ENCODE measurements at places on chromosomes 12 and 14. TPM values are rescaled to one million over a fixed set of nuclear protein-coding genes. Genes with fewer than 3 reads are reported as not detected.

- peaks cover 3% of the 10 kb centered on the region for H3K36me3 ChIP-seq
- DNase-seq, result no peak
- no peak overlapping the region for H3K27ac ChIP-seq
- H3K27me3 ChIP-seq, result no peaks in the 10 kb centered on the region
- H3K4me1 ChIP-seq, result no peaks in the 10 kb centered on the region
These were observed 60.8 kb upstream of the REP15 start for GRCh38 chr12:27635349-27635972.

DNA sequence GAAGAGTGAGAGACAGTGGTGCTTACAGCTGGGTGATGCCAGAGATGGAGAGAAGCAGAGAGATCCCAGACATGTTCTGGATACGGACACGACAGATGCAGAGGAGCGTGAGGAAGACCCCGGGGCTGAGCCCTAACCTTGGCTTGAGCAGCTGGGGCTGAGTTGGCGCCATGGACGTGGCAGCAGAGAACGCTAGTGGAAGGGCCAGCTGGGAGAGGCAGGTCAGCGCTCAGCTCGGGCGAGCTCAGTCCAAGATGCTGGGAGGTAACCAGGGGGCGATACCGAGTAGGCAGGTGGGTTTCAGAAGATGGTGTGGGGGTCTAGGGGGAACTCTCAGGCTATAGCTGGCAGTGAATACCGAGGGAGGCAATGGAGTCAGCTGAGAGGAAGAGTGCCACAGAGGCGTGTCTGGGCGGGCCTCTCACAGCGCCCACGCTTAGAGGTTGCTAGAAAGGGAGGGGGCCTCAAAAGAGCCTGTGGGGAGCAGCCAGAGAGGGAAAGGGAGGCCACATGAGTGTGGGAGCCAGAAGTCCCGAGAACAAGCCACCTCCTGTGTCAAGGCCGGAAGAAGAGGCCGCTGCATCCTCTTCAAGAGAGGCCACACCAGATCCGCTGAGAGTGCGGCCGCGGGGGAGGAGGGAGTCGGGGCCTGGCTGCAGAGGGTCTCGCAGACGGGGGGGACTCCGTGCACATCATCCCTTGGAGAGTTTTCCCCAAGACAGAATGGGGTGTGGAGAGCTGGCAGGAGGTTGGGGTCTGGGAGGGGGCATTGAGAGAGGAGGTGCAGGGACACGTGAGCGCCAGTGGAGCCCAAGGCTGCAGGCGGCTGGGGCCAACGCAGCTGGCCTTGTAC lies 57.0 kb upstream of the DIO3 start:
- H3K27ac ChIP-seq, result no peak overlapping the region
- no peaks in the 10 kb centered on the region for H3K27me3 ChIP-seq
- no peak for DNase-seq
- no peaks in the 10 kb centered on the region for H3K36me3 ChIP-seq
- no peaks in the 10 kb centered on the region for H3K4me1 ChIP-seq

DNA sequence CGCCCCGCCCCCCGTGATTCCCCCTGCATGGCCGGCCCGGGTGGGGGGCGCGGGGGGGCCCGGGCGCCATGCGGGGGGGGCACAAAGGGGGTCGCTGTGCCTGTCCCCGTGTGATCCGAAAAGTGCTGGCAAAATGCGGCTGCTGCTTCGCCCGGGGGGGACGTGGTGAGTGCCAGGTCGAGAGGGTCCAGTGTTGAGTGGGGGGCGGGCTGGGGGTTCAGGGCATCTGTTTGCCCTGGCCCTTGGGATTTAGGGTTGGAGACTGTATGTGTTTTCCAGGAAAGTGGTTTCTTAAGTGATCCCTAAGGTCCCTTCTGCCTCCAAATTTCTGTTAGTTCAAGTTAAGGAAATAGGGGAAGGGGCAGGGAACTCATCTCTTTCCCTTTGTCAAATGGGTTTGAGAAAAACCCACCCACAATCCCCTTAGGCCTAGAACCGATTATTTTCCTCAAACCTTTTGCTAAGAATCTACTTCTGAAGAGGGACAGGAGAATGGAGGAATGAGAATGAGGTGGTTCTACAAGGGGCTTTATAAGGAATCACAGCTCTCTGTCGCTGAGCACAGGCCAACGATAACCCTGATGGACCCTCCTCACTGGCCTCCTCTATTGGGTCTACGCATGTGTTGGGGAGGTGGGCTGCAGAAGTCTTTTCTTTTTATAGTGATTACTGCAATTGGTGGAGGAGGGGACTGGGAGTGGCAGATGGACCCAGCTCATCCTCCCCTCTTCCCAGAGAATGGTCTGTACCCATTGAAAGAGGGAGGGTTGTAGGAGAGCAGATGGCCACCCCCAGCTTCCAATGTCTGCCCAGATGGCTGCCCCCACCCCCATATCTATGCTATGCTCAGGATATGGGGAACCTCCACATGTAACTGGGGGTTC lies 834 bp downstream of the ARHGEF25 start:
- peaks cover 9% of the 10 kb centered on the region for H3K4me1 ChIP-seq
- peak overlapping the region; percentile 57 for H3K4me3 ChIP-seq
- no peak overlapping the region for H3K27ac ChIP-seq
- DNase-seq, result no peak
- H3K27me3 ChIP-seq, result peaks cover 42% of the 10 kb centered on the region
- H3K36me3 ChIP-seq, result no peaks in the 10 kb centered on the region

DNA sequence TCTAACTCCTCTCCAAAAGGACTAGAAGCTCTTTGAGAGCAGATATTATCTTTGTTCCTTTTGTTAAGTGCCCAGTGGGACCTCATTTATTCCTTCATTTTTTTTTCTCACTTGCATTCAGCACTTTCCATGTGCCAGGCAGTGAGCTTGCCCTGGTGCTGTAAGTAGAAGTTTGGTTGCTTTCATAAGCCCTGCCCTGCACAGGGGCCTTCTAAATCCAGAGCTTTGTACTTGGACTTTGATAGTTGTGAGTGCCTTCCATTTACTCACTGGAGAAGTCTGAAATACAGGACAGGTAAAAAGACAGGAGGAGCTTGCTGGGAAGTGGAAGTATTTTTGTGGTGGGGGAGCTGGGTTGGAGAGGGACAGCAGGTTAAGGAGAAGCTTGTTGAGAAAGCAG lies 56.7 kb upstream of the PTCSC3 start:
- peaks cover 37% of the 10 kb centered on the region for H3K27me3 ChIP-seq
- H3K4me1 ChIP-seq, result no peaks in the 10 kb centered on the region

- H3K36me3 ChIP-seq, result peaks cover 13% of the 10 kb centered on the region
- no peak for DNase-seq
- no peak overlapping the region for H3K4me3 ChIP-seq
- H3K27ac ChIP-seq, result peak overlapping the region; percentile 8
- no peaks in the 10 kb centered on the region for H3K27me3 ChIP-seq
These were observed 24.9 kb downstream of the SFSWAP start for GRCh38 chr12:131735476-131736445.

DNA sequence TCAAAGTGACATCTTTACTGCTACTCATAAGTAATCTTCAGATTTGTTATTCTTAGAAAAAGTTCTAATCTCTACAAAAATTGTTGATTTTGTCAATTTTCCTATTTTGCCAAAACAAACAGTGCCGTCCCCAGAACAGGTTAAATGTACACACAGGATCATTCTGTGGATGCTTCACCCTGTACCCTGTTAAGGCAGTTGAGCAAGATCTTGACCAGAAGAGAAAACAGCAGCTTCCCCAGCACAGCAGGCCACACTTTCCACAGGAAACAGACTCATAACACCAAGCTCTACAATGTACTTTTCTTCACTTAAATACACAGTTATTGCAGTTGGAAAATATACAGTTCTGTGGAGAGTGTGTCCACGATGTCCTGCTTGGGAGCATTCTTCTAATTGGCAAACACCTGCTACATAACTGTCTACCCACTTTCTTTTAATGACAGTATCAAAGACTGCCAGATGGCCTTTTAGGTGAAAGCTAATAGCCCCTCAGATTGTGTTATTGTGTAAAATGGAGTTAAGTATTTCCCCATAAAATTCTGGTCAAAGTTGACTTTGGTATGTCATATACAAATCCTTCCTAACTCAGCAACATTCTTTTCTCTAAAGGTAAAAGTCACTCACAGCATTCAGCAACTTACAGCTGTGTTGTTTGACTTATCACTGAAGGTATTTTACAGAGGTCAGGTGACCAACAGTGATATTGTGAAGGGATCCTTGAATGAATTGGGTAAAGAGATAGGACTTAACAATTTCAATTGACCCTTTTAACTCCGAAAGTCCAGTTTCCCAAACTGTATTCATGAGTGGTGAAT lies 77.0 kb downstream of the SEC23A start:
- no peaks in the 10 kb centered on the region for H3K27me3 ChIP-seq
- peaks cover 1% of the 10 kb centered on the region for H3K4me1 ChIP-seq
- H3K27ac ChIP-seq, result no peak overlapping the region
- DNase-seq, result no peak
- peaks cover 18% of the 10 kb centered on the region for H3K36me3 ChIP-seq

- H3K36me3 ChIP-seq, result peaks cover 17% of the 10 kb centered on the region
- no peak for DNase-seq
- H3K4me1 ChIP-seq, result peaks cover 29% of the 10 kb centered on the region
- H3K27me3 ChIP-seq, result no peaks in the 10 kb centered on the region
- H3K4me3 ChIP-seq, result no peak overlapping the region
These were observed 61.2 kb upstream of the SRSF5 start for GRCh38 chr14:69705706-69706105.

GRCh38 chr12:28966046-28966780 lies 182.9 kb upstream of the FAR2 start:
- H3K27me3 ChIP-seq, result peaks cover 4% of the 10 kb centered on the region
- H3K4me3 ChIP-seq, result no peak overlapping the region
- H3K4me1 ChIP-seq, result no peaks in the 10 kb centered on the region
- no peak overlapping the region for H3K27ac ChIP-seq

GRCh38 chr14:105439710-105440553 lies 20.3 kb downstream of the MTA1 start:
- H3K4me3 ChIP-seq, result no peak overlapping the region
- peaks cover 9% of the 10 kb centered on the region for H3K36me3 ChIP-seq
- no peak overlapping the region for H3K27ac ChIP-seq
- peaks cover 6% of the 10 kb centered on the region for H3K4me1 ChIP-seq
- no peaks in the 10 kb centered on the region for H3K27me3 ChIP-seq
- DNase-seq, result no peak

DNA sequence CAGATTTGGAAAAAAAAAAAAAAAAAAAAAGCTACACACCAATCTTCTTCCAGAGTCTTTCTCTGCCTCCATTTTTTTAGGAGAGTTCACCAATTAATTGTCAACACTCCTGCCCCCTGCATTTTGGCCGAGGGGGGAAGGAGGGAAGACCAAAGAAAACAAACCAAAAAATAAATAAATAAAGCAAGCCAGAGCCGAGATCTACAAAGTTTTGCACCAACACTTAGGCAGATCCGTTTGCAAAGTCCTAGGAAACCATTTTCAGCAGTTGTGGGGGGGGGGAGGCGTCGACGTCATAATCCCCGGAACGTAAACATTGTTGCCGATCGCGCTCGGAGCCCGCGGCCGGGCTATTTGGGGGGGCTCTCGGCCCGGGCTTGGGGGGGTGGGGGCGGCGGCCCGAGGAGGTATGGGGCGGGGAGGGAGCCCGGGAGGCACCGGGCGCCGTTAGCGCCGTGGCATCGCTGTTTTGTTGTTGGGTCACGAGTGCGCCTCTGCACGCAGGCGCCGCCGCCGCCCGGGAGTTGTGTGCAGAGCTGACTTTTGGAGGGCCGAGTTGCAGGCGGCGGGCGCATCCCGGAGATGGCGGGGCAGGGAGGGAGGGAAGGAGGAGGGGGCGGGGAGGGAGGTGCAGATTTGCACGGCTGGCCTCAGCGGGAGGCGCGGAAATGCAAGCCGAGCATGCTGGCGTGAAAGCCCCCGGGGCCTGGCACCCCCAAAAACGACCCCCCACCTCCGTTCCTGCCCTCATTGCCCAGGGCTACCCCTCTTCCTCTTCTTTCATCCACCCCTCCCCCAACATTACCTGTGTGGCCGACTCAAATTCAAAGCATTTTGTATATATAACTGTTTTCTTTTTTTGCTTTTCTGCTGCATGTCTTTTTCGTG lies 598 bp downstream of the KDM2B start:
- H3K4me3 ChIP-seq, result peak overlapping the region; percentile 92
- H3K27ac ChIP-seq, result peak overlapping the region; percentile 96
- peak; percentile 73 for DNase-seq

- no peaks in the 10 kb centered on the region for H3K36me3 ChIP-seq
- peaks cover 5% of the 10 kb centered on the region for H3K27me3 ChIP-seq
- H3K4me1 ChIP-seq, result peaks cover 21% of the 10 kb centered on the region
- no peak overlapping the region for H3K27ac ChIP-seq
- DNase-seq, result no peak
These were observed 60.0 kb upstream of the ELK3 start for GRCh38 chr12:96134200-96134599.

GRCh38 chr12:94225506-94225905 lies 77.1 kb downstream of the PLXNC1 start:
- no peak overlapping the region for H3K27ac ChIP-seq
- H3K4me3 ChIP-seq, result no peak overlapping the region
- no peaks in the 10 kb centered on the region for H3K27me3 ChIP-seq
- peaks cover 5% of the 10 kb centered on the region for H3K4me1 ChIP-seq

DNA sequence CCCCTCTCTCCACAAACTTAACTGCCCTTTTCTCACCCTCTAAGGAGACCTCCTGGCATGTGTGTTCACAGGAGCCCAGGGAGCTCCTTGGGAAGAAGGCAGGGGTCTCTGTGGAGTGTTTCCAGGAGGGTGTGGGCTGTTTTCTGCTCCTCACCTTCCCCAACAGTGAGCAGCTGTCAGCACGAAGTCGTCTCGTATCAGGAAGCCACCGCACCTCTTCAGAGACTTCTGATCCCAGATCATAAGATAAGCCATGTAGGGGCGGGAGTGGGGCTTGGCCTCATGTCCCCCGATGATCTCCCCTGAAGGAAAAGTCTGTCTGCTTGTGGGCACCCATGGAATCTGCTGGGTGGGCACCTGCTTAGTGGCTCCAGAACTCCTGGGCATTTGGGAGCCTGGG lies 1.2 kb downstream of the GZMB start:
- H3K4me1 ChIP-seq, result peaks cover 46% of the 10 kb centered on the region
- H3K4me3 ChIP-seq, result peak overlapping the region; percentile 86
- H3K36me3 ChIP-seq, result peaks cover 49% of the 10 kb centered on the region
- H3K27me3 ChIP-seq, result peaks cover 7% of the 10 kb centered on the region
- H3K27ac ChIP-seq, result peak overlapping the region; percentile 89
- no peak for DNase-seq

GRCh38 chr12:95859344-95859816 lies 628 bp downstream of the SNRPF start:
- no peak overlapping the region for H3K27ac ChIP-seq
- peak; percentile 4 for DNase-seq
- H3K27me3 ChIP-seq, result no peaks in the 10 kb centered on the region
- peaks cover 30% of the 10 kb centered on the region for H3K36me3 ChIP-seq
- no peak overlapping the region for H3K4me3 ChIP-seq

- no peaks in the 10 kb centered on the region for H3K4me1 ChIP-seq
- H3K27ac ChIP-seq, result no peak overlapping the region
- no peaks in the 10 kb centered on the region for H3K36me3 ChIP-seq
- H3K27me3 ChIP-seq, result no peaks in the 10 kb centered on the region
- DNase-seq, result no peak
- no peak overlapping the region for H3K4me3 ChIP-seq
These were observed 78.6 kb downstream of the SLC15A5 start for GRCh38 chr12:16198884-16199283.

The KRT73 gene
- total RNA-seq, result 0.29 TPM

The PROX2 gene
- 1.5 TPM for total RNA-seq

The SIX4 gene
- total RNA-seq, result 0.04 TPM

The PLEKHD1 gene
- total RNA-seq, result not detected

The FGF23 gene
- not detected for total RNA-seq

The ARHGAP9 gene
- total RNA-seq, result 154 TPM

The CLEC4D gene
- not detected for total RNA-seq
